ACHN (cell line): ENCODE measurements at places on chromosomes 12 and 14.

GRCh38 chr14:22478247-22478646 lies 110.8 kb downstream of the DAD1 start:
- DNase-seq, result no peak

DNA sequence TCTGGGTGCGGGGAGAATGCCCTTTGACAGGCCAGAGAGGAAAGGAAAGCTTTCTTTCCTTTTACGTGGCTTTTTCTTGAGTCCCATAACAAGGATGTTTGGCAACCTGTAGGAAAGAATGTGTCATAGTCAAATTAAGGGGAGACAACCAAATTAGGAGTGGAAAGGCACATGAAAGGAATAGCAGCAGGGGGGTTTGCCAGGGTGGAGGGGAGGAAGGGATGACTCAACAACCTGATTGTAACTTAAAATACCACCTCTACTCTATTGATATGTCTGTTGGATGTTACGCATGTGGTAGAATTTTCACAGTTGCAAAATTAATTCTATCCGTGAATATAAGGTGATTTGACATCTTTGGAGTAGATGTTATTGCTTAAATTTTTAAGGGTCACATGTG lies 28.5 kb upstream of the MYBPC1 start:
- no peak for DNase-seq

- DNase-seq, result no peak
These were observed 78.4 kb upstream of the EEA1 start for GRCh38 chr12:93007544-93007943.

GRCh38 chr12:113298861-113299545 lies 35.9 kb downstream of the SLC8B1 start:
- DNase-seq, result peak; percentile 42

- no peak for DNase-seq
These were observed 15.8 kb downstream of the RGS6 start for GRCh38 chr14:71947947-71948500.

GRCh38 chr14:24273422-24273998 lies 2.1 kb upstream of the RABGGTA start:
- DNase-seq, result peak; percentile 14

- DNase-seq, result peak; percentile 58
These were observed 1.0 kb upstream of the NAP1L1 start for GRCh38 chr12:76085520-76085868.

DNA sequence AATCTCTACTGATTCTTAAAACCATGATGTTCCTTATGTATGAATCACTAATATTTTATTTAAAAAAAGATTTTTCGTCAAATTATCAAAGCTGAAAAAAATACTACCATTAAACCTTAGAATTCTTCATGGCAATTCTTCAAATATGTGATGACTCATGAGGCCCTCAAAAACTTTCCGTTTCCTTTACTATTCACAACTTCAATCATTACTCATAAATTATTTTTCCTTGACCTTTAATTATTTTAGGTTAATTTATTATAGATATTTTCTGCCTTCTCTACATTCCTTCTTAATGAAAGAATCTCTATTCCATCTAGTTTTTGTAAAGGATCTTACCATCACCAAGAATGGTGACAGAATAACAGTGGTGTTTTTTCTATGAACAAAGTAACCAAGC lies 162.1 kb upstream of the SOX5 start:
- no peak for DNase-seq

DNA sequence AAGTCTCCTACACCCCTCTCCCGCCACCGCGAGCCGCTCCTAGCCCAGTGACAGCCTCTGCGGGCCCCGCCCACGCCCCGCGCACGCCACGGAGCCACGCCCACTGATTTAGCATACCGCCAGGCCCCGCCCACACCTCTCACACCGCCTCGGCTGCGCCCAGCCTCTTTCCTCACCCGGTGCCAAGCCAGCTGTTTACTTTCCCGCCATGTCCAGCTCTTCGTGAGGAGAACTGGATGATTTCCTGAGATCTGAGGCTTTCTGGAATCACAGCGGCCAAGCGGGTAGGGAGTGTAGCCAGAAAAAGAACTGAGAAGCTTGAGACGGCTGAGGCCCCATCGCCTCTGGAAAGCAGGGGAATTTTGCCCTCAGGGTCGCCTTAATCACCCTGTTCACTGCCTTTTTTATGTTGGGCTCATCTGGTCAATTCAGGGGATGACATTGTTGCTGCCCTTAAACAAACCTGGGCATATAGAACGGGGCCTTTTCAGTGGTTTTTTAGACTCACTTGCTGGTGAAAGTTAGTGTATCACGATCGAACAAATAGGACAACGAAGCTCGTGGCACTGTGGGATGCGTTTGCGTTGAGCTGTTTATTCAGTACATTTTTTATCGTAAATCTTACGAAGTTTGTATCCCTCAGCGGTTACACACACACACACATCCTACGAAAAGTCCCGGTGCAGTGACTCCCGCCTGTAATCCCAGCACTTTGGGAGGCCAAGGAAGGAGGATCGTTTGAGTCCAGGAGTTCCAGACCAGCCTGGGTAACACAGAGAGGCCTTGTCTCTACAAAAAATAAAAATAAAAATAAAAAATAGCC lies at the start of gene RNF212B:
TSS of gene RNF212B (plus strand) at position 165 of the 823 bp plus-strand sequence. CDS start 2,410 bp downstream, outside the sequence.
- DNase-seq, result peak; percentile 77

DNA sequence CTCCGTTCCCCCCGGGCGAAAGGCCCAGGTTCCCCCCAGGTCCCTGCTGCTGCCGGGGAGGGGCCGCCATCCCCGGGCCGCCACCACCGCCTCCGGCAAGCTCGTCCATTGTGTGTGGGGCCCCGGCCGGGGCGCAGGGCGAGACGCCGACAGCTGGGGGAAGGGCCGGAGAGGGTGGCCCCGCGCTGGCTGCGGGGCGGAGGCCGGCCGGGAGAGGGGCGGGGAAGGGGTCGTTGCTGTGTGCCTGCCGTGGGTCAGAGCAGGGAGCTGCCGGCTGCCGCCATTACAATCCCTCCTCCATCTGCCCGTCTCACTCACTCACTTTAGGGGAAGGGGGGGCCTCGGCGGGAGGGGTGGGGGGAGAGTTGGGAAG lies at the start of gene STRN3:
TSS of gene STRN3 (minus strand) at position 303 of the 373 bp plus-strand sequence. CDS start at position 109, 194 bp downstream.
- DNase-seq, result no peak

- DNase-seq, result no peak
These were observed 1.3 kb downstream of the DDX51 start for GRCh38 chr12:132142679-132143335.

GRCh38 chr12:50862316-50862715 lies 19.6 kb downstream of the TMPRSS12 start:
- peak; percentile 34 for DNase-seq

DNA sequence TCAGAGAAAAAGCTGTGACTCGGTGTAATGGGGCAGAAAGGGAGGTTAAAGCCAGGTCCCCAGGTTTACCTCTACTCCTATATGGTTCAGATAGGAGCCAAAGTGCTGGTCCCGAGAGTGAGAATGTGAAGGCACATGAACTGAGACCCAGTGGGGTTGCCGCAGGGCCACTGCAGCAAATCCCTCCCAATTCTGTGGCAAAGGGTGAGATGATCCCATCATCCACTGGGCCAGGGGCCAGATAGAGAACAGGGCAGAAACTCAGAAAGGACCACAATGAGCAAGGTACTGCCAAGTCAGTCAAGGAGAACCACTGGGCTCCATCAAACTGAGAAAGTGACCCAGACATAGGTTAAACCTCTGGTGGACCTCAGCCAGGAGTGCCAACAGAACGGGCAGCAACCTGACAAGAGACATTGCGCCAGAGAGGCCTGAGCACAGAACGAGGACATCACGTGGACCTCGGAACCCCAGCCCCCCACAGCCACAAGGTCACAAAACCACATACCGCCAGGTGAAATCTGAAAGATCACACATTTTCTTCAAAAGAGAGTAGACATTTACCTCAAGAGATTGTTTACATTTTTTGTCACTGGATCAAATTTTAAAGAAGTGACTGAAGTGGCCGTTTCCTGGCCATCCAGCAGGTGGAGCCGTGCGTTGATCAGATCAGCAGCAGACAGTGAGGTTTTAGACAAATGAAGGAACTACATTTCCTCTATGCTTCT lies 20.5 kb upstream of the ITPR2 start:
- peak; percentile 76 for DNase-seq

DNA sequence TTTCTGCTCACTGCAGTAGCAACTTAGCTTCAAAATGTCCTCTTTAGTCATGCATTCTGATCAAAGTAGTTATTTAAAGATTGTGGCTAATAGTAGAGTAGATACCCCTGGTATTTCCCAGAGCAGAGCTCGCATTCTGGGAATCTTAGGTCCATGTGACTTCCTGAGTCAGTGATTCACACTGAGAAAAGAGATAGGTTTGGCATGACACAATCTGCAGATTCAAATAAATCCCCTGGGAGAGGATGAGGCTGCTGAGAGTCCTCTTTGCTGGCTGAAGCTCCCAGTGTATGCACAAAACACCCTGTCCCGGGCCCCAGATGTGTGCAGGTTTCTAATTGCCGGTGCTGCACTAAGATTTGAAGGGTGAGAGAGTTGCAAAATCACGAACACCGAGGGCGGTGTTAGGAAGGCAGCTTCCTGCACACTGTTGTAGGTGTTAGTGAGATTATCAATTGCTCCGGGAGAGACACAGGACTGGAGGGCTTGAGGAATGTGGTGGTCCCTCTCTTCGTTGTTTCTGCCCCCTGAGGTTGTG lies 233.2 kb downstream of the NRXN3 start:
- DNase-seq, result peak; percentile 80

DNA sequence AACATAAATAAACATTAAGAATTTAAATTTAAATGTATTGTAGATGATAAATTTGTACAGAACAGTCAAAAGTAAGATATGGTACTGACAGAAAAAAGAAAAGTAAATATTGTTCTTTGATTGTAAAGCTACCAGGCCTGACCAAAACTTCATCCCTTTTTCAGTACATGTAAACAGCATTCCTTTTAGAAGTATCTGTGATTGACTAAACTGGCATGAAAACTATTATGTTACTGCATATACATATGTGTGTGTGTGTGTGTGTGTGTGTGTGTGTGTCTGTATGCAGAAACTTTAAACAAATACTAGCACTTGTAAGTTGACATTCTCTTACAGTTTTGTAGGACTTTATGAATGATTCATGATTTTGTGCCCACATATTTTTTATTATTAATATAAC lies 270.9 kb downstream of the C12orf50 start:
- DNase-seq, result no peak

DNA sequence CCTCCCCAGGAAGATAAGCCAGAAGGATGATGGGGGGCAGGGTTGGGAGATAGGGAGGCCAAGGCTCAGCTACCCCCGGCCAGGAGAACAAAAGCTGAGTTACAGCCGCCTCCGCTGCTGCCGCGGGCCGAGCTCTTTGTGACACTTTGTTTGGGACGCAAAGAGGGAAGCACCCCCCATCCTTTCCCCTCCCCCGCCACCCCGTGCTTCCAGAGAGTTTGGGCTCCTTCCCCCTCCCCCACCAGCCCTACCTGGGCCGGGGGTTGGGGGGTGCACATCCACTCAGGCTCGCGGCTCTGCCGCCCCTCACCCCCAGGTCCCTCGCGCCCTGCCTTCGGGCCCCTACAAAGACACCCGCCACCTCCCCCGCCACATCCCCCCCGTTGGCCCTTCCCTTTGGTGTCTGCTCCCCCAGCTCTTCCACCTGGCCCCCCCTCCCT lies 799 bp downstream of the ZNF219 start:
- no peak for DNase-seq

- no peak for DNase-seq
These were observed 25.9 kb upstream of the DHRS2 start for GRCh38 chr14:23610090-23610814.

DNA sequence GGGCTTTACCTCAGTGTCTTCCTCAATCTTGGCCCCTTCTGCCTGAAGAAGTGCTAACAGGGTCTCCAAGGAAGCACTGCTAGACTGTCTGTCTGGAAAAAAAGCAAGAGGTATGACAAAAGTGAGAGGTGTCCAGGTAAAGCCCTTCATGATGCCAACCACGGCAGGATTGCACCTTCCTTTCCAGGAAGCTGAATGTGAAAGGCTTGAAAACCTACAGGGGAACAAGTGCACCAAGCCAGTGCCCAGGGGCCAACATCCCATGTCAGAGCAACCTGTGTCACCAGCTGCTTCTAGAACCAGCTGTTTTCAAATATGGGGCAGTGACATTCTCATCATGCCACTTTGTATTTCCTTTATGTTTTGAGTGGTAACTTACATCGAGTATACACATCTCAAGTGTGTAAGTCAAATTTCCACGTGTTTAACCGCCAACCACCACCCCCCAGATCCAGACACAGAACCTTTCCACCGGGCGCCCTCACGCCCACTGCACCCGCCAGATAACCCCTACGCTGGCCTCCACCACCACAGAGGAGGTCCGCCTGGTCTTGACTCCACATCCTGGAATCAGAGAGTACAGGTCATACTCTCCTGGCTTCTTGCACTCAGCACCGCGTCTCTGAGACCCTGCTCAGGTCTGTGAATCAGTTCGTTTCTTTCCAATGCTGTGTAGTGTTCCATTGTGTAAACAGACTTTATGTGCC lies 27.3 kb downstream of the VPS37B start:
- no peak for DNase-seq

GRCh38 chr14:71713016-71713415 lies 219.2 kb upstream of the RGS6 start:
- DNase-seq, result no peak

DNA sequence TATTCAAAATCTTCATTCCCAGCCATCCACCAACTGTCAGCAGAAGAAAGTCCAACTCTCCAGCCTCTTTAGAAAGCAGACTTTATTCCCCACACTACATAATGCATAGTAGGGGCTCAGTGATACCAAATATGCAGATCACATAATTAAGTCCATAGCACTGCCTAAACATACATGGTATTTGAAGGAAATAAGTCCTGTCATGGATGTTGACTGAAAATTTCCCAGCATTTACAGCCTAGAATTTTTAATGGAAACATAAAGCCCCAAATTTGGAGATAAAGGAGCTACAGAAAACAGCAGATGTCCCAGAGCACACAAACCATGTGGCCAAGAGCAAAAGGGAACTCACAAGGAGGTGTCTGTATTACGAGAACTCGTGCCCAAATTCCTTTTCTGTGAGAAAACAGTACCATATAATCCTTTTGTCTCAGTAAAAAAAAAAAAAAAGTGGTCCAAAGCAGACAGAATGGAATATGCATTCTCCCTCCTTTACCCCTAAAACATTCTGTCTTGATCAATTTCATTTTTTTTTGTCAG lies 920.5 kb downstream of the NRXN3 start:
- DNase-seq, result no peak

DNA sequence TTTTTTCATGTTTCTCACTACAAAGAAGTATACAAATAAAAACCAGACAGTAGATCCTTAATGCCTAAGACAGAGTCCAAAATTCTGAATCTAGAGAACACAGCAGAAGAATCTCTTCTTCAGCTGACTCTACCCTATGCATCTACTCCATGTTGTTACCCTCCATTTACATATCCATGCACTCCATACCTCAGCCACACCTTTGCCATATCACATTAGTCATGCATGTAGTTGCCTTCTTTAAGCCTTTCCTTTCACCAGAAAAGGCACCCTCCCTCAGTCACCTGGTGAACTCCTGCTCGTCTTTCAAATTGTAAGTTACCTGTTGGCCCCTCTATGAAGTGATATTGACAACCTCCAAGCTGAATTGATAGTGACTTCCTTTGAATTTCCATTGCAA lies 271.2 kb upstream of the FAR2 start:
- no peak for DNase-seq

GRCh38 chr14:84465880-84466279 lies 1064.1 kb upstream of the FLRT2 start:
- DNase-seq, result no peak
